ENCODE measurements at places on chromosomes 11 and 22.
A peak's percentile ranks its signal among the peaks of the same experiment; 100 is the strongest.

DNA sequence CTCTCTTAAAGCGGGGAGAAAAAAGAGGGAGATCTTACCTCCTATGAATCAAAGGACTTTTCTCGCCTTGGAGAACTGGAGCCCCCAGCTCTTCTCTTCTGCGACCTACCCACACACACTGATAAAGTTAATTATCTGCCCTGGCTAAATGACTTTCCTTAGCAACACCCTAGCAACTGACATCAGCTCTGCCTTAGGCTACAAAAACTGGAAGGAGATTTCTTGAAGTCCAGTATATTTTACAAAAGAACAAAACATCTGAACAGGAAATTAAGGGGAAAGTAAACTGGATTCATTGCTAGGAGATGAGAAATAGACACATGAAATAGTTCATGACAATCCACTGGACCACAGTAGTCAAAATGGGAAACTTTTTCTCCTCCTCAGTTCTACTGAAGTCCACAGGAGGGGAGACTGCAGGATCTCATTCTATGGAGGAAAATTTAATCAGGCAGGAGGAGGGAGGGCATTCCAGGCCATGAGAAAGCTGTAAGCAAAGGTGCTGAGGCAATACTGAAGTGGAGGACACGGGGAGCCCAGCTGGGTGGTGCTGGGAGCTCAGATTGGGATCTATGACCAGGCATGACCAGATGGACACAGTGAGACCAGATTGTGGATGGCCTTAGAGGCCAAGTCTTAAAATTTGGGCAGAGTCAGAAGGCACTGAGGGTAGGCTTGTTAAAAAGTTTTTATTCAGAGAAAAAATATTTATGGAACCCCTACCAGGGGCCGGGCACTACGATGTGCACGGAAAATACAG lies 3.7 kb upstream of the SPON1 start:
- no peak for DNase-seq

GRCh38 chr11:29255401-29255800 lies 761.4 kb downstream of the KCNA4 start:
- DNase-seq = no peak

- peak; percentile 43 for DNase-seq
Observed at GRCh38 chr22:25334162-25334490, 114.7 kb downstream of the CRYBB2 start.

DNA sequence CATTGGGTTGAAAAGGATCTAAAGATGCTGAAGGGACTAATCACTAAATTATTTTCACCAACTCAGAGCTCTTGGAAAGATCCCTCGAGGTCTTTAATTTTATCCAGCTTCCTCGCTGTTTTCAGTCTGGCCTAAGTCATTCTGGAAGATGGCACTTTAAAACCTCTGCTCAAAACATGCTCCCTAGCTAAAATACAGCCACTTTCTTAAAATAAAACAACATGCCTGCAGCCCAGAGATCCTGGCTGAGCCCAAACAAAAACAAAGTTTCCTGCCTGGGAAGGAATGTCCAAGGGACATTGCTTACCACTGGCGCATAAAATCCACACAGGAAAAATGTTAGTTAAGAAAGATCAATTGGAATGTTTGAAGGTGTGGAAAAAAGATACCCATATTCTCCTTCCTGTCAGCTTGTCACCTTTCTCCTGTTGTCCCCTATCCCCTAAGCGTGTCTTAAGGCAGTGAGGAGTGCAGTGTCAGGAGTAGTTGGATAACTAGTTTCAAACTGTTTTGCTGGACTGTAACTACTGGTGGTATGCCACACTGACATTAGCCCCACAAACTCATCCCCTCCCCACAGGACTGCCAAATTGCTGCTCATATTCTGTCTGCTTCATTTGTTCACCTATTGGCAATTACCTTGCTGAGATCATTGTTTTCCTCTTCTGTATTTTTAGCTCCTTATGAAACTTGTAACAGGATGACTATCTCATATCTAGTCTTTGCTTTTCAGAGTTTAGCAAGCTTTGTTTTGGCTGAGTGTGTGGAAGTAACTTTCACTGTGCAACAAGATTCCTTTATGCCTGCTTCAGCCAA lies 108.3 kb upstream of the SESN3 start:
- no peak for DNase-seq

DNA sequence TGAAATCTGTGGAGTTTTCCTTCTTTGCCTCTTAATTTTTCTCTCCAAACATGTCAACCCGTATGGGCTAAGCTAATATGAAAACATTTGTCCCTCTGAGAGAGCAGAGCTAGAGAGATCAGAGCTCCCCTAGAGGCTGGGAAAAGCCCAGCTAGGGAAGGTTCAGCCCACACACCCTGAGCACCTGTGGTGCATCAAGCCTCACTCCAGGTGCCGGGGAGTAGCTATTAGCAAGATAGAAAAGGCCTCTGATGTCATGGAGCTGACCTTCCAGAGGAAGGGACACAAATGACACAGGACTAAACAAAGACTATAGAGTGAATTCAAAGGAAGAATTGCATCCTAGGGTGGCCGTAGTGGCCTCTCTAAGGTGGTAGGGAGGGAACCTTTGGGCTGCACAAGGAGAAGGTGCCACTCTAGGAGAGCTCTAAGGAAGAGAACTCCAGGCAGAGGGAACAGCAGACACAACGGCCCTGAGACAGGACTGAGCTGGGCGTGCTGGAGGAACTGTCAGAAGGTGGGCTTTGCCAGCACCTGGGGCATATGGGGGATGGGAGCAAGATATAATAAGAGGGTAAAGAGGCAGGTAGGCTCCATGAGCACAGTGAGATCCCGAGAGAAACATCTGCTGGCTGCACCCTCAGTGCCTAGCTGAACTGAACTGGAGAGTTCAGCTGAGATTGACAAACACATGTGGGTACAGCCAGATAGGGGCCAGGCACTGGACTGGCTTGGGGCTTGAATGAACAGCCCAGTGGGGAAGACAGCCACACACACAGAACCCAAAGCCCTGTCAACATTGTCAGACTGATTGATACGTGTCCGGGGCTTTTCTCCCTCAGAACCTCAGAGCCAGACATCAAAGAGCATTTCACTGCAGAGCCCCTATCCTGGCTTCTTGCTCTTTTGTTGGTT lies 65.5 kb upstream of the DRD2 start:
- no peak for DNase-seq

GRCh38 chr11:75534259-75535069 lies 8.7 kb upstream of the GDPD5 start:
- DNase-seq = no peak

- peak; percentile 47 for DNase-seq
Observed at GRCh38 chr11:122170815-122171475, 54.9 kb upstream of the BLID start.

DNA sequence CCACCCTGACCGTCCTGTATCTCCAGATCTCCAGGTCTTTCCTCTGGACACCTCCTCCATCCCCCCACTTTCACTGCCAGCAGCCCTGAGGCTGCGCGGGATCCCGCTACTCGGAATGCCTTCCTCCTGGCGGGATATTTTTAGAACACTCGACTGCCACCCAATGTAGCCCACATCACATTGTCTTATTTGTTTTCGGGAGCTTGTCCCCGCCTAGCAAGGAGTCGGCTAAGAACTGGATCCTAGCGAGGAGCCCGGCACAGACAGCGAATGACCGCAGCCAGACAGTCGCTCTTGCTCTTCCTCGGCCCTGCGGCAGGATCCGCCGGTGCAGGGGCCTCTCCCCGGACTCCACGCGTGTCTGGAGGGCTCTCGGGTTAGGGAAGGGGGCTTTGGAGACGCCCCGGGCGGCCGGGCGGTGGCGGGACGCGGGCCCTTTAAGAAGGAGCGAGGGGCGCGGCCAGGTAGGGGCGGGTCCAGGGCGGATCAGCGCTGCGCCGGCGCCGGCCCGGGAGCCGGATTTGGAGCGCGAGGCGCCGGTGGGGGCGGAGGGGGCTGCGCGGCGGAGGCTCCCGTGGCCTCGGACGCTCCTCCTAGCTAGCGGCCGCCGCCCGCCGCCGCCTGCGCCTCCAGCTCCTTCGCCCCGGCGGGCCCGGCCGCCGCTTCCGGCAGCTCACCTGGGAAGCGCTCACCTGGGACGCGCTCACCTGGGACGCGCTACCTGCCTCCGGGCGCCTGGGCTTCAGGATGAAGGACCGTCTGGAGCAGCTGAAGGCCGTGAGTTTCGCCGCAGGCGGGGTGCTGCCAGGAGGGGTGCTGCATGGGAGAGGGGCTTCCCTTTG lies at the start of gene STX3:
STX3 (plus strand) TSS at position 518 of the 842 bp plus-strand sequence; CDS start at position 748, 230 bp downstream.
- DNase-seq = peak; percentile 83

DNA sequence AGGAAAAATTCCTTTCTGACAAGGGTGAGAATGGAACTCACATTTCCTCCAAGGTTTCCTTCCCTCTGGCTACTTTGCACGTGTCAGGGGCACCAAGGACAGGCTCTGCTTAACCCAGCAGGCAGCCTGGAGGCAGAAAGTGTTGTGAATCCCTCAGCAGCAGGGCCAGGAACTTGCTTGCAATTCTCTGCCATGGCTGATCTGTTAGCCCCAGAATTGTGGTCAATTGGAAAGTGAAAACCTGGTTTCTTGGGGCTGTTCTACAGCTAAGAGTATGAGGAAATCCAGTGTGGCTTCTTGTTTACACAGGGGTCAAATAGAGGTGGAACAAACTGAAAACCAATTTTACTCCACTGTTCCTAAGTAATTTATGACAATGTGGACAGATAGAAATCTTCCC lies 38.3 kb upstream of the CEP295 start:
- no peak for DNase-seq

DNA sequence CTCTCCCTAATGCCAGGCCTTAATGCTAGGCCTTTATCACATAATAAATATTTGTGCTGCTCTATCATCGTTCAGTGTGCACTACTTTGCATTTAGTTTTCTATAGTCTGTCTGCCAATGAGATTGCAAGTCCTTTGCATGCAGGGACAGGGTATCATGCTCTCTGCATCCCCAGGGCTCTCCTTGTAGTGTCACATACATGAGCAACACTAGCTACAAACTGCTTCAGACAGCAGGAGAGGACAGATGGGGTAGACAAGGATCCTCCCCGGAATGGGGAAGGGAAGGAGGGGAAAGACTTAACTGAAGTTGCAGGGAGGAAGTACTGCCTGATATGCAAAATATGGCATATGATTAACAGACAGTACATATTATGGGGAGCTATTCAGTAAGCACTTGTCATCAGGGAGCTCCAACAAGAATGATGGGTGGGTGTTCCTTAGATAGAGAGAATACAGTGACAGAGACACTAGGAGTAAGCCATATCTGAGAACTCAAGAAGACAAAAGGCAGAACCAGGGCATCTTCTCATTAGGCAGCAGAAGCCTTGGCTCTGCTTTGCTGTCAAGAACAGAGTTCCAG lies 42.8 kb downstream of the ZNF202 start:
- no peak for DNase-seq

Data from ACHN (cell line).